Suprapubic skin (tissue), 4 donors: ENCODE measurements at places on chromosomes 2 and 18.

DNA sequence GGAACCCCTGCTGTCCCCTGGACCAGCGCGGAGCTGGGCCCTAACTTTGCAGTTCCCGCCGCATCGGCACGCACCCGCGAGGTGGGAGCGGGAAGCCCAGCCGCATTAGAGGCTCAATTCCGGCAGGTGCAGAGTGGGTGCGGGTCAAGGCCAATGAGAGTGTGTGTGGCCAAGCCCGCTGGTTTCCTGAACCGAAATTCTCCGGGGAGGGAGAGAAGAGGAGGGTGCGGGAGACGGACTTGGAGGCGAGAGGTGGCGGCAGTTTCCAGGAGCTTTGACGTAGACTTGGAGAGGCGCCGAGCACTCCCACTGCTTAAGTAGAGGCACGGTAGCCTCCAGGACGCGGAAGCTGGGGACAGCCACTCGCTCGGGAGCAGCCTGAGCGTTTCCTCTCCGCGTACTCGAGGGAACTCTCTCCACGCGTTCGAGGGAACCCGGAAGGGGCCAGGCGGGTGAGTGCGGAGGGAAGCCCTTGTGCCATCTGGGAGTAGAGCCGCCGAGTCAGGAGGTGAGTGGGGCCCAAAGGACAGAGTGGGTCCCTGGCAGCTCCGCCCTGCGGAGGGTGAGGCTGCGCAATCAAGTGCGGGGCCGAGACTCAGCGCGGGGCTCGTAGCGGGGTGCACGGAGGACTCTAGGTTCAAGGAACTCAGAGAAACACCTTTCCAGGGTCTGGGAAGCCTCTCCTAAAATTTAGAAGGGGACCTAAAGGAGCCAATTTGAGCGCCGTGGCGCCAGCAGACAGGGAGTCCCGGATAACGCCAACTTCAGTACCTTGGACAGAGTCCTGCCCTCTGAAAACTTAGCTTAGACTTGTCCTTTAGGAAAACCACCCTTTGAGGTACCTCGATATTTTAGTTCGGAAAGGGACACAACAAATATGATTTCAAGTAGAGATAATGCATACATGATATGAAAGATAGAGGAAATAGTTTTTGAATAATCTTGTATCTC, at the start of gene FAM237A:
Gene FAM237A, plus strand, starts transcription at position 413 of the 951 bp plus-strand sequence. CDS start 1,750 bp downstream, outside the sequence.
- no peak for DNase-seq

DNA sequence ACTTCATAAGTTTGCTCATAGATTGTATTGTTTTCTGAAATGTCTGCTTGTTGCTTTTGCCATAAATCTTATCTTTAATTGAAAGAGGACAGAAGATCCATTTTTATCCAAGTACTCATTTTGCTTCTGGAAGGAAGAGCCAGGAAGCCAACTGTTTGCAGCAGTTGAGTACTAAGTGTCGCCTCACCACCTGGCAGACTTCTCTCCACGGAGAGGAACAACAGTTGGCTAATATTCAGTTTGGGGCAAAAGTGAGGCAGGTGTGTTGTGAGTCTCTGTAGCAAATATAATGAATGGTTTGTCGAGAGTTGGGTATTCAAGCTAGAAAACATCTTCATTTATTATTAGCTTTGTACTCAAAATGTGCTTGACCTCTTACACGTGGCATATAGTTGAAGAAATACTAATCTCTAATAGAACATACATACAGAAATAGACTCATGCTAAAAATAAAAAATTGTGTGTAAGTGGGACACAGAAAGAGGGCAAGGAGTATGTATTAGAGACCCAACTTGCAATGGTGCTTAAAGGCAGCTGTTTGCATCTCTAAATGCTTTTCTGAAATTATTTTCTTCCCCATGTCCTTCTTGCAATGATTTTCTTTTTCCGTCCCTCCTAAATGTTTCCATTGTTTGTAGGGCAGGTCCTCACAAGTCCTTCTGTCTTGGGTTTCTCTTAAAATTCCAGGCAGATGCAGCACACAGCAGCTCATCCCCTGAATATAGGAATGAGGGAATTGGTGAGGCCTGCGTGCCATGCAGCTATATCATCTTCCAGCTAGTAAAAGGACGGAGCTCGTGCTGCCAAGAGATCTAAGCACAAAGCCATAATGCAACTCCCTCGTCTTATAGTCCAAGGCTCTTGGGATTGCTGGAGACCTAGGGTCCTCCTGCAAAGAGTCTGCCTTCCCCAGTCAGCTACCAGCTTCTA, 44.8 kb upstream of the MAP3K20 start:
- DNase-seq = no peak

DNA sequence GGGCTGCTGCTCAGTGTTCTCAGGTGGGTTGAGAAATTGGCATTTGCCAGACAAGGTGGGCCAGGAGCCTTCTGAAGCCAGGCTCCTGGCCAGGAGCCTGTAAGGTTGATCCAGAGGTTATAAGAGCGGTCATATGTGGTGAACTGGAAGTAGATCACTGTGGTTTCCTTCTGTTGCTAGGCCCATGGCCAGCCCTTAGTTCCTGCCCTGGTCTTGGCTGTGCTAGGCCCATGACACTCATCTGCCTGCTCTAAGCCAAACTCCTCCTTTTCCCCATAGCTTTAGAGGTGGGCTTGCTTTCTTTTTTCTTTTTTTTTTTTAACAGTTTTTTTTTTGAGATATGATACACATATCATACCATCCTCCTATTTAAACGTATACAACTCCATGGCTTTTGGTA, 5.0 kb upstream of the MGAT5 start:
- no peak for DNase-seq

- DNase-seq = no peak
These were observed 349.0 kb upstream of the PKDCC start for GRCh38 chr2:41698678-41699422.

- DNase-seq = peak; percentile 66
These were observed 706 bp downstream of the UBXN2A start for GRCh38 chr2:23940718-23941620.

DNA sequence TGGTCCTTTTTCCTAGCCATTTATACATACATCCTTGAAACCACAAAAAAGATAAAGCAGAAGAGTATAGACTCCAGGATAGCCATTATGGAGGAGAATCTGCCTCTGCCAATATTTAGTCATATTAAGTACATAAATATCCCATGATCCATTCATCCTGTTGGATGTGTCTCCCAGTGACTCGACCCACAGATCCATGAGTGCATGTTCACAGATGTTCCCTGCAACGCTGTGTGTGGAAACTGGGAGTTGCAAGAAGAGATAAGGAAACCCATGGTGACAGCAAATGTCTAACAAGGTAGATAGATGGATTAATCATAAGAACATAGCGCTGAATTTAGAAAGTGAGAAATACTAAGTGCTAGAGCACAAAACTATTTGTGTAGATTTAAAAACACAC, 34.5 kb downstream of the STK39 start:
- no peak for DNase-seq

DNA sequence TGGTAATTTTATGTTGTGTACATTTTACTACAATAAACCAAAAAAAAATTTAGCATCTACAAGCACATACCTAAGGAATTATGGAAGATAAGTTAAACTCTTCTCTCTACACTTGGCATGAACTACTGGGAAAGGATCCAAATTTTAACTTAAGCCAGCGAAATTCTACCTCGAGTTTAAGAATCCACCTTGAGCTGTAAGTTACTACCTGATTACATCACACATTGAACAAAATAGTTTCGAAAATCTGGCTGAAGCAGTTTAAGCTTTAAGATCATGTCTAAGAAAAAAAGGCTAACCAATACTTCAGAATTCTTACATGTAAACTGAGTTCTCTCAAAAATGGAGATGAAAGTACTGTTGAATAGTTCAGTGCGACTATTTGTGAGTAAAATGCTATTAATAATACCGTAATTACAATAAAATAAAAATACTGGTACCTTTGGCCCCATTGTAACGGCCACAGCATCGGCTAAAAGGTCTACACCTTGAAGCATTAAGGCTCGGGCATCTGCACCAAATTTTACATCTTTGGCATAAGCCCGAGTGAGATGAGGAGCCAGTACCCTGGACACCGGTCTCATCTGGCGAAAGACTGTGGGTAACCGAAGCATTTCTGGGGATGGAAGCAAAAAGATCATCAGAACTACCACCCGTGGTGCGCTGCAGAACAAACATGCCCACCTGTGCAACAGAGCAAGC, 1.3 kb downstream of the HSPD1 start:
- DNase-seq = no peak

- DNase-seq = peak; percentile 64
These were observed 19.0 kb downstream of the PASK start for GRCh38 chr2:241130316-241130715.

DNA sequence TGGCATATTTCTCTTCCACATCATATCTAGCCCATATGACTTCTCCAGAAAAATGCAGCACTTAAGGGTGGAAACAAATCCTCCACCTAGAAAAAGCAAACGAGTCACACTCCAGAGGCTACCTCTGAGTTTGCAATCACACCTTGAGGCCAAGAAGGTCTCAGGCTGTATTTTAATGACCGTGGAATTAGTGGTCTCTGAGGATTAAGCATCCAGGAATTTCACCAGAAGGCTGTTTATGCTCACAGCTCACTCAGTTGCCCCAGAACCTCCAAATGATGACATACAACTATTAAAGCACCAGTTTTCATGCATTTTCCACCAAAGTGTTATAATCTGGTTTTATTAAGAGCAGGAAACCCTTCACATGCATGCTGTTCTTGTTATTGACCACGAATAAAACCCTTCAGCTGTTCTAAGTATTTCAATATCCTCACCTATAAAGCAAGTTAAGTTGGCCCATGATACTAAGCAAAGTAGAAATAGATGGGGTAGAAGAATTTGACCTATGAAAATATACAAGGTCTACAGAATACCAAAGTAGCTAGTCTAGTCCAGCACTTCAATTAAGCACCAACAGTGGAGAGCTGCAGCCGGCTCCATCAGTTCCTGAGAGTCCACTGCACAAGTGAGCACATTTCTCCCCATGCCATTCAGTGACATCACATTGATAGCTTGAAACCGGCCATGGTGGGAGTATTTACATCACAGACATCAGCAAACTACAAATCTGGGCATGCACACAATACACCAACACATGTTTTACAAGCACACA, 39.5 kb upstream of the SLC14A1 start:
- DNase-seq = no peak

GRCh38 chr18:25815659-25816058, 274.8 kb downstream of the SS18 start:
- DNase-seq = no peak

- no peak for DNase-seq
These were observed 301.1 kb upstream of the TANK start for GRCh38 chr2:160859096-160859495.

DNA sequence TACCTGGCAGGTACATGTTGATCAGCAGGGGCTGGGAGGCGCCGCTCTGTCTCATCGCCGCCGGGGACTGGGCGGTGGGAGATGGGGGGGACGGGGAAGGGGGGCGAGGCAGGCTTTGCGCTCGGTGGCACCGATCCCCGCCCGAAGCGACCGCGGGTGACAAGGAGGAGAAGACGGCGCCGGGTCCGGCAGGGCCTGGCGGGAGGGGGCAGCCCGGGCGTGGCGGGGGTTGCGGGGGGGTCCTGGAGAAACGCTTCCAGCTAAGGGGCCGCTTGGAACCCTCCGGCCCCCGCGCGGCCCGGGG, at the start of gene FEV:
Gene FEV, minus strand, starts transcription at position 164 of the 304 bp plus-strand sequence. Its CDS starts 109 bp downstream, at position 55.
- DNase-seq = no peak

DNA sequence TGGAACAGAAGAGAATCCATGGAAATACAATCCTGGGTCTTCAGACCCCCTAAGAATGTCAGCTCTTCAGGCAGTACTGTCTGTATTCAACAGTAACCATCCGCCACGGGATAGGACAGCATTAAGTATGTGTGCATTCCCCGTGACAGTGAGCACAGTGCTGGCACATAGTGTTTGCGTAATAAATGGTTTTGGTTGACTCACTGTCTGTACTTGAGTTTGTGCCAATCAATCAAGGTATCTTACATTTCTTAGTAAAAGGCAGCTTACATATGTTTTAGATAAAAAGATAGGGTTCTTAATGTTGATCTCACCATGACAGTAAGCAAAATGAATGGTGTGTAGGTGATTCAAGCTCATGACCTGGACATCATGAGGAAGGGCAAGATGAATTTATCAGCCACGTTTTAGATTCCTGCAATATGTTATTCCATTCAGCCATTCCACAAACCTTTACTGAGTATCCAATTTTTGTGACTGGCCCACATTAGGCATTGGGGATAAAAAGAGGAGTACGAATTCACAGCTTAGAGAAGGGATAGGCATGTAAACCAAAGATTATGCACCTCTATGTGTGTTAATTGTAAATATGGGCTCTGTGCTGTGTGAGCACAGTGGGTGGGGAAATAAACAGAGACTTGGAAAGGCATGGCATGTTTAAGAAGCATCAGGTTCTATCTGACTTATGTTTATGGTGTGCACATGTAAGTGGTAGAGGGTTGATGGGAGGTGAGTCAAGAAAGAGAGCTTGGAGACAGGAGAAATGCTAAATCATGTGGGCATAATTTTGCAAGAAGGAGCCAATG, 258.8 kb downstream of the SLC8A1 start:
- no peak for DNase-seq

DNA sequence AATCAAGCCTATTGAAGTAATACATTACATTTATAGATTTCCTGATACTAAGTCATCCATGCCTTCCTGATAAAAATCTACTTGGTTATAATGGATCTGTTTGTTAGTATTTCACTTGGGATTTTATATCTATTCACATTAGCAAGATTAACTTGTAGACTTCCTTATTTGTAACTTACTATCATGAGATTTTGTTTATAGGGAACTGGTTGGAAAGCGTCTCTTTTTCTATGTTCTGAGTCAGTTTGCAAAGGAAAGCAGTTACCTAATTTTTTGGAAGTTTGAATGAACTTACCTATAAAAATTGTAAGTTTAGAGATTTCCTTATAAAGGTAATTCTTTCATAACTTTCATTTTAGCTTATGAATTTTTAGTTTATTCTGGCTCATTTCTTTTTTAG, 141.4 kb downstream of the SMAD7 start:
- no peak for DNase-seq

DNA sequence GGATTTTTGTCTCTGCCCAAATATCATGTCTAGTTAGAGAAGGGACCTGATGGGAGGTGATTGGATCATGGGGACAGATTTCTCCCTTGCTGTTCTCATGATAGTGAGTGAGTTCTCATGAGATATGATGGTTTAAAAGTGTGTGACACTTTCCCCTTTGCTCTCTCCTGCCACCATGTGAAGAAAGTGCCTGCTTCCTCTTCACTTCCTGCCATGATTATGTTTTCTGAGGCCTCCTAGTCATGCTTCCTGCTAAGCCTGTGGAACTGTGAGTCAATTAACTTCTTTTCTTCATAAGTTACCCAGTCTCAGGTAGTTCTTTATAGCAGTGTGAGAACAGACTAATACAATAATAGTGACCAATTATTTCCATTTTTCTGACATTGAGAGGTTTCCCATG, 167.3 kb upstream of the CYRIA start:
- no peak for DNase-seq

DNA sequence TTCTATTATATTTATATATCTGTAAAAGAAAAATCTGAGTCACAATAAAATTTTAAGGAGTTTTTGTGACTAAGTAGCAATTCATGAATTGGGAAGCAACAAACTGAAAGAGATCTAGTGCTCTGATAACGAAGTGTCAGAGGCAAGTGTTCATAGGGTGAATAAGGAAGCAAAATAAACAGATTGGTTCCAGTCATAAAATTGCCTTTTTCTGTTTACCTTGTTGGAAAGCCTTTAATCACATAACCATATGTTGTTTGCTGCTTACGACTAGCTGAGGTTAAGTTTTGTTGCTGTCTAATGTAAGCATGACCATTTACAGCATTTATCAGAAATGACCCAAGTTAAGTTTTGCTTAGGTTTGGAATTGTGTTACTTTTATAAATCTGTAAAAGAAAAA, 358.9 kb downstream of the ARL6IP6 start:
- DNase-seq = no peak

- no peak for DNase-seq
These were observed 24.4 kb upstream of the CHMP1B start for GRCh38 chr18:11826836-11827235.
